Activated CD4-positive, alpha-beta T cell treated with anti-CD3 and anti-CD28 coated beads for 4 hours (primary cell): ENCODE measurements at places on chromosomes 7 and 10.

GRCh38 chr7:21067216-21067615 is 280.5 kb upstream of the SP8 start:
- DNase-seq, result no peak

DNA sequence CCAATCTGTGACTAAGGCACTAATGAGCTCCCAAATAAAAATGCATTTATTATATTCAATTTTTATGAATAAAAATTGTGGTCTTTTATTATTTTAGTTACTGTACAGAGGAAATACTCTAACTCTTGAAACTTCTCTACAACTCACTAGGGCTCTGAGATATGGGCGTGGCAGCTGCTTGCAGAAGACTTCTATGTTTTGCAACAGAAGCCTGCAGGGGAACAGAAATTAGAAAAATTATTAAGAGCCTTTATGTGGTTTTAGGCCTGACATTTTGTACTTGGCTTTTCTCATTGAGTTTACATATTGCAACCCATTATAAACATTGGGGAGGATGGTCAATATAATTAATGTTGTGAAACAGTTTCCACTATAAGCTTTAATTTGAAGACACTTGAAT is 581.4 kb downstream of the TNS3 start:
- no peak for DNase-seq

GRCh38 chr7:87398446-87398845 is 53.0 kb downstream of the CROT start:
- DNase-seq, result no peak

DNA sequence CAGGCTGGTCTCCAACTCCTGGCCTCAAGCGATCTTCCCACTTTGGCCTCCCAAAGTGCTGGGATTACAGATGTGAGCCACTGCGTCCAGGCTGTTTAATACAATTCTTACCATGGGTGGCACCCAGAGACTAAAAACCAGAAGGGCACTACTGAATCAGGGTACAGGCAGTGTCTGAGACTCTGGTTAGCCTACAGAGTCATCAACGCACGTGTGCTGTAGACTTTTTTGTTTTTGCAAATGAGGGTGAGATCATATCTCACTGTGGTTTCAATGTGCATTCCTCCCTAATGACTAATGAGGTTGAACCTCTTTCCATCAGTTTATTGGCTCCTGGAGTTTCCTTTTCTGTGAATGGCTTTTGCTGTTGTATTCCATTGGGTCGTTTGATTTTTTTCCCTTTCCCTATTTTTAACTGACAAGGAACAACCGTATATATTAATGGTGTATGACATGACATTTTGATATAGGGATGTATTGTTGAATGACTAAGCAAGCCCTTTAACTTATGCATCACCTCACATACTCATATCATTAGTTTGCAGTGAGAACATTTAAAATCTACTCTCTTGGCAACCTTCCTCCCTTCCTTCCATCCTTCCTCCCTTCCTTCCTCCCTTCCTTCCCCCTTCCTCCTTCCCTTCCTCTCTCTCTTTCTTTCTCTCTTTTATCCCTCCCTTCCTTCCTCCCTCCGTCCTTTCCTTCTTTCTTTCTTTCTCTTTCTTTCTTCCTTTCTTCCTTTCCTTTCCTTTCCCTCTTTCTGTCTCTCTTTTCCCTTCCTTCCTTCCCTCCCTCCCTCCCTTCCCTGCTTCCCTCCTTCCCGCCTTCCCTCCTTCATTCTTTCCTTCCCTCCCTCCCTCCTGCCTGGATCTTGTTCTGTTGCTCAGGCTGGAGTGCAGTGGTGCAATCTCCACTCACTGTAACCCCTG is 9.3 kb upstream of the TMEM270 start:
- no peak for DNase-seq

DNA sequence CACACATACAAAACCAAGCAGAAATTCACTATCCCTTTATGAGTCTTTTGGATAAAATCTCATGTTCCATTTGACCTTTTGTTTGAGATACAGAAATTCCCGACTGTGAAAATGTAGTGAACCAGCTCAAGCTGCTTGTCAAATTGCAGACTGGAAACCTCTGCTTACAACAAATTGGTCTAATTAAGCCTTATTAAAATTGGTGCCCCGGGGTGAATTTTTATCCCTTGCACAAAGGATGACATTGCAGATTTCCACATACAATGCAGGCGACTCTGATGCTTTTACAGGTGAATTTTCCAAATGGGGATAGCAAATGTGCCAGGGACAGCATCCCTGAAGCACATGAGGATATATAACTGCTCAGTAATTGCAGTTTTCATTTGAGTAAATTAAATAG is 257.3 kb downstream of the BMPER start:
- DNase-seq, result no peak

DNA sequence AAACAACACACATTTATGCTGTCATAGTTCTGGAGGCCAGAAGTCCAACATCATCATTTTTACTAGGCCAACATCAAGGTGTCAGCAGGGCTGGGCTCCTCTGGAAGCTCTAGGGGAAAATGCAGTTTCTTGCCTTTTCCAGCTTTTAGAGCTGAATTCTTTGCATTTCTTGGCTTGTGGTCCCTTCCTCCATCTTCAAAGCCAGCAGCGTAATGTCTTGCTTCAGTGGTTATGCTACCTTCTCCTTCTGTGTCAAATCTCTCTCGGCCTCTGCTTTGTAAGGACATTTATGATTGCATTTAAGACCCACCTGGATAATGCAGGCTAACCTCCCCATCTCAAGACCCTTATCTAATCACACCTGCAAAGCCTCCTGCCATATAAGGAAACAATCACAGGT is 66.5 kb upstream of the ANKRD1 start:
- DNase-seq, result no peak

DNA sequence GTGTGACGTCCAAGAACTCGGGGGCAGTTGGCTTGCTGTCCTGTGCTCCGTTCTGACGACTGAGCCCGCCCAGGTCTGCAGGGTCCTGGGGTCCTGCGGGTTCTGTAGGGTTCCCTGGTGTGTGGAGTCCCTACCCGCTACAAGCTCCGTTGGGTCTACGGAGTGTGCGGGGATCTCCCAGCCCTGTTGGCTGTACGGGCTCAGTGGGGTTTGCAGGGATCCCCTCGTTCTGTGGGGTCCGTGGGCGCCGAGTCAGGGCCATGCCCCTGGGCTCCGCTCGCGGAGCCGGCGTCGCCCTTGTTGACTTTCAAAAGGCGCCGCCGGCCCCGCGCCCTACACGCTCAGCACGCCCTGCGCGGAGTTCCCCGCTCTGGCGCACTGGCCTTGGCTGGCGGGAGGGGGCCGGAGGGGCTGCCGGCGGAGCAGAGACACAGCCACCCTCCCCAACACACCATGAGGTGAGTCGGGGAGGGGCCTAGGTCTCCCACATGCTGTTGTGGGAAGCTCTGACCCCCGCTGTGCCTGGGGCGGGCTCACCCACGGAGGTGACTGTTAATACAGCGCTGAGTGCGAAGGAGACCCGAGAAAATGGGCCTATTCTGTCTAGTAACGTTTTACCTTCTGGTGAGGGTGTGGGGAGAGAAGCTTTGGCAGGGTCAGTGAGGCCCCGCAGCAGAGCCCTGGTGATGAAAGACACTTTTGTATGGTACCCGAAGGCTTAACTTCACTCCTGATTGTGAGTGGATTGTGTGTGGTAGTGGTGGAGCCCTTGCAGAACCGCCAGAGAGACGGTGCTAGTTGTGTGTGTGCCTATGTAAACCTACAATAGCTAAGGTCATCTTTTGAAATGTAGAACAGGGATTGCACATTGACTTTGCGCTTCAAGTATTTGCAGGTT is 8.1 kb downstream of the TASOR2 start:
- DNase-seq, result peak; percentile 72
